Mesothelial cell of epicardium (in vitro differentiated cells): ENCODE measurements at places on chromosomes 4 and X. TPM values are rescaled to one million over a fixed set of nuclear protein-coding genes. Genes with fewer than 3 reads are reported as not detected.

Gene PAGE2
- total RNA-seq = not detected in 3 replicates

Gene TCEAL5
- not detected in 3 replicates for total RNA-seq

Gene CABS1
- total RNA-seq = 0.69 to 1.2 TPM (median 1.1 TPM) in 3 replicates

Gene PDGFRA
- 94.4 to 105 TPM (median 100 TPM) in 3 replicates for total RNA-seq

Gene ARHGAP24
- 15.0 to 16.7 TPM (median 15.2 TPM) in 3 replicates for total RNA-seq

Gene GBA3
- not detected in 3 replicates for total RNA-seq

Gene FAM47A
- not detected in 3 replicates for total RNA-seq

Gene ARMCX2
- 110 to 119 TPM (median 116 TPM) in 3 replicates for total RNA-seq

Gene IL2RG
- total RNA-seq = 0.25 TPM in 1 of 3 replicates, not detected in the others

Gene PDCL2
- total RNA-seq = not detected in 3 replicates

- H3K36me3 ChIP-seq = no peaks in the 10 kb centered on the region
- H3K4me3 ChIP-seq = no peak overlapping the region
- no peaks in the 10 kb centered on the region for H3K27me3 ChIP-seq
- no peak for DNase-seq
Observed at GRCh38 chrX:38192007-38192810, 28.5 kb downstream of the SRPX start.

GRCh38 chr4:147096667-147097604 lies 151.3 kb upstream of the TTC29 start:
- no peak overlapping the region for H3K4me3 ChIP-seq
- H3K27me3 ChIP-seq = no peaks in the 10 kb centered on the region

DNA sequence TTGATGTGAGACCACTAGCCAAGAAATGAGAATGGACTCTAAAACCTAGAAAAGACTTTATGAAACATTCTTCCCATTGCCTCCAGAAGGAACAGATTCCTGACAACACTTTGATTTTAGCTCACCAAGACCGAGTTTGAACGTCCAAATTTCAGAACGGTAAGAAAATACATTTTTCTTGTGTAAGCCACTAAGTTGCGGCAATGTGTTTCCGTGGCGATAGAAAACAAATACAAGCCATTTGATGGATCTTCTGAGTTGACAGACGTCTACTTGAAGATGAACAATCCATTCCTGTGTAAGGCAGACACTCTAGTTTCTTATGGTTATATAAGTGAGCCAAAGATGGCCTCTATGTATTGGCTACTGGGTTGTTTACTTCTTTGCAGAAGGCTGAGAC lies 52.5 kb downstream of the HS3ST1 start:
- H3K27me3 ChIP-seq = no peaks in the 10 kb centered on the region
- no peaks in the 10 kb centered on the region for H3K4me1 ChIP-seq
- no peak for DNase-seq
- no peak overlapping the region for H3K4me3 ChIP-seq

DNA sequence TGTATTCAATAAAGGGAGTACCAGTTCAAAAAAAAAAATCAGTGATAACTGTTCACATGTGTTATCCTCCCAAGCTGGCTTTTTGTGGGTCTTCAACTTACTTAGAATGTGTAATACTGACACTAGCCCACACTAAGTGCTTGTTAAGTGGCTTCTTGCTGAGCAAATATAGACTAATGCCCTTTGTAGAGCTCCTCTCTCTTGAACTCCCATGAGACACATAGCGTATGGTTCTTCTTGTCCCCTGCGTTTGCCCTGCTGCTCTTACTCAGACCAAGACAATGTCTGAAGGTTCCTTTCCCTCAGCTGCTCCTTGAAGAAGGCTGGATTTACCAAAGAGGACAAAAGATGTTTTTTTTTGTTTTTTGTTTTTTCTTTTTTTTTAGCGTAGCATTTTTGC lies 110.9 kb downstream of the FRAS1 start:
- DNase-seq = no peak
- no peak overlapping the region for H3K4me3 ChIP-seq
- no peak overlapping the region for H3K27ac ChIP-seq
- no peaks in the 10 kb centered on the region for H3K36me3 ChIP-seq
- no peaks in the 10 kb centered on the region for H3K27me3 ChIP-seq

DNA sequence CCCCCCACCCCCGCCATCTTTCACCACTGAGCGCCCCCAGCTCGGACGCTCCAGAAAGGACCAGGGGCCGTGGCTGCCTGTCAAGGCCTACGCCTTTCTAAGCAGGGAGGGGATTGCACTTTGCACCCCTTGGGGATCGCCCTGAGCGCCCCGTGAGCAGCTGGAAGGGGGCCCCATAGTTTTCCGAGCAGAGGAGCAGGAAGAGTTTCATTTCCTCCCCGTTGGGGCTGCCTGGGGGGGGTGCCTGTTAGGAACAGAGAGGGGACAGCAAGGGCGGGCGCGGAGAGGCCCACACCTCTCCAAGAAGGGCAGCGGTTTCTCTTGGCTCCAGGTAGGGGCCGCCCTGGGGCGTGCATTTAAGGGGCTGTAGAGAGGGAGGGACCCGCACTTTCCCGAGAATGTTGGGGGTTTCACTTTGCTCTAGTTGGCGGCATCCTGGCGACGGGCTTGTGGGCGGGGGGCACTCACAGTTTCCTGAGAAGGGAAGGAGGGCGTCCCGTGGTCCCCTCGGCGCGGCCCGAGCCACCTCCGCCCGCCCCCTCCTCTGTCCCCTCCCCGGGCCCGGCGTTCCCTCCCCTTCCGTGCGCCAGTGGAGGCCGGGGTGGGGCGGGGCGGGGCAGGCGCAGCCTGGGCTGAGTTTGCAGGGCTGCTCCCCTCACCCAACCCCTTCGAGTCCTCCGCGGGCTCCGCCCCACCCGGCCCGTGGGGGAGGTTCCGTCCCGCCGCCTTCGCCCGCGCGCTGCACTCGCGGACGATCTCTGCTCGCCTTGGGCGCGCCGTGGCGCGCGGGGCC lies 82.3 kb upstream of the CD99 start:
- DNase-seq = peak; percentile 87
- H3K4me1 ChIP-seq = peaks cover 47% of the 10 kb centered on the region
- peak overlapping the region; percentile 89 for H3K4me3 ChIP-seq
- H3K27me3 ChIP-seq = no peaks in the 10 kb centered on the region
- peak overlapping the region; percentile 92 for H3K27ac ChIP-seq

DNA sequence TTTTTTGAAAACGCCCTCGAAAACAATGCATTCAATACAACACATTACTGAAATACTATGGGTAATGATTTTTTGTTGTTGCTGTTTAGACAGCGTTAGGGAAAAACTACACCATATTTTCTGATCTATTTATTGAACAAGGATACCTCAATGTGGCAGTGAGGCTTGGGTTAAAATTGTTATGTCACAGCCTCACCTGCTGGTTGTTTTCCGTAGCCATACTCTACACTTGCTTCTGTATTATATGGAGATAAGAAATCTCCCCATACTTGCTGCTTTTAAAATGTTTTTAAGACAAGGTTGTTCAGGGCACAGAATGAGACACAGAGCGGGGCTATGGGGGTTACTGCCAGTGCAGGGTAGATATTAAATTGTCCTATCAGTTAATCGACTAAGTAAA lies 221.6 kb upstream of the FTHL17 start:
- H3K27ac ChIP-seq = no peak overlapping the region
- H3K4me1 ChIP-seq = peaks cover 5% of the 10 kb centered on the region

DNA sequence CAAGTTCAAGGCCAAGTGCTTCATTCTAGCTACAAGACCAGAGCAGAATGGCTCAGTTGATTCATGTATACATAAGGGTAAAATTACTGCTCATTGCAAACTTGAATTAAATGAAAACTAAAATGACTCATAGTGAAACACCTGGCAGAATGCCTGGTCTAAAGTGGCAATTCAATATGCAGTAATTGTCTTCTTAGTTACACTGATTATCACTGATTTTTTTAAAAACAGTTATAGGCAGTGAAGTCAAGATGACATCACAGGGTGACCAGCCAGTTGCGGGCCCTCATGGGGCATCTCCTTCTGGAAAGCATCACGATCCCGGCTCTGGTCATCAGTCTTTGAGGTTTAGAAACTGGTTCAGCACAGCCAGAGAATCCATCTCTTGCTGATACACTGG lies 154.2 kb downstream of the RAB28 start:
- no peaks in the 10 kb centered on the region for H3K27me3 ChIP-seq
- no peaks in the 10 kb centered on the region for H3K4me1 ChIP-seq
- H3K4me3 ChIP-seq = no peak overlapping the region
- H3K27ac ChIP-seq = no peak overlapping the region
- DNase-seq = no peak
- H3K36me3 ChIP-seq = no peaks in the 10 kb centered on the region

- no peak for DNase-seq
- H3K4me3 ChIP-seq = no peak overlapping the region
- H3K27ac ChIP-seq = no peak overlapping the region
- peaks cover 21% of the 10 kb centered on the region for H3K4me1 ChIP-seq
- no peaks in the 10 kb centered on the region for H3K27me3 ChIP-seq
- H3K36me3 ChIP-seq = peaks cover 4% of the 10 kb centered on the region
Observed at GRCh38 chr4:38311495-38312126, 351.4 kb downstream of the PTTG2 start.

- no peak overlapping the region for H3K4me3 ChIP-seq
- peaks cover 76% of the 10 kb centered on the region for H3K4me1 ChIP-seq
- H3K36me3 ChIP-seq = peaks cover 21% of the 10 kb centered on the region
- no peak for DNase-seq
- no peaks in the 10 kb centered on the region for H3K27me3 ChIP-seq
Observed at GRCh38 chr4:118762155-118762554, 73.8 kb downstream of the SEC24D start.

DNA sequence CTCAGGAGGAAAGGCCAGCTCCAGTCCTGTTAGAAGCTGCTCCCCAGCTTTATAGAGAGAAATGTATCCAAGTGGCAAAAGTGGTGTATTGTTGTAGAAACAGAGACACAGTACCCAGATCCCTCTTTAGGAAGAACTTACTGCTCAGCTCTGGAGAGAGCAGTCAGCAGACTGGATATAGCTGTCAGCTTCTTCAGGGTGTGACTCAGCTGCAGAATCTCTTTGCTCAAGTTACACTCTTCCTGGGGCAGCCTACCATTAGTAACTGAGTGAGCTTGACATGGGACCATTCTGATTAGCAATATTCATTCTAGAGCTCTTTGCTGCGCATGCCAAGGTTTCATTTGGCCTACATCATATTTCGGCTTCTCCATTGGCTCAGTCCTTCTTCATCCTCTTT lies 40.5 kb downstream of the ATP1B4 start:
- no peaks in the 10 kb centered on the region for H3K4me1 ChIP-seq
- H3K27ac ChIP-seq = no peak overlapping the region
- peaks cover 5% of the 10 kb centered on the region for H3K27me3 ChIP-seq
- no peak overlapping the region for H3K4me3 ChIP-seq
- DNase-seq = no peak

DNA sequence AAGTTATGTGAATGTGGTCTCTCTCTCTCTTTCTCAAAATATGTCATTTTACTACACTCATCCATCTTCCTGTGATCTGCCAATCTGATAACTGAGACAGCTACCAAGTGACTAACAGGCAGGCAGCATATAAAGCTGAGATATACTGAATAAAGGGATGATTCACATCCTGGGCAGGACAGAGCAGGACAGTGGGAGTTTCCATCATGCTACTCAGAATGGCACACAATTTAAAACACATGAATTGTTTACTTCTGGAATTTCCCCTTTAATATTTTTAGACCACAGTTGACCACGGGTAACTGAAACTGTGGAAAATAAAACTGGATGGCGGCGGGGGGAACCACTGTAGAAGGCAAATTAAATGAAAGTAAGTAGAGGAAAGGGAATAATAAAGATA lies 58.6 kb upstream of the DCTD start:
- peaks cover 4% of the 10 kb centered on the region for H3K4me1 ChIP-seq
- H3K27ac ChIP-seq = no peak overlapping the region
- no peak for DNase-seq
- no peak overlapping the region for H3K4me3 ChIP-seq
- H3K36me3 ChIP-seq = no peaks in the 10 kb centered on the region
- H3K27me3 ChIP-seq = peaks cover 5% of the 10 kb centered on the region

DNA sequence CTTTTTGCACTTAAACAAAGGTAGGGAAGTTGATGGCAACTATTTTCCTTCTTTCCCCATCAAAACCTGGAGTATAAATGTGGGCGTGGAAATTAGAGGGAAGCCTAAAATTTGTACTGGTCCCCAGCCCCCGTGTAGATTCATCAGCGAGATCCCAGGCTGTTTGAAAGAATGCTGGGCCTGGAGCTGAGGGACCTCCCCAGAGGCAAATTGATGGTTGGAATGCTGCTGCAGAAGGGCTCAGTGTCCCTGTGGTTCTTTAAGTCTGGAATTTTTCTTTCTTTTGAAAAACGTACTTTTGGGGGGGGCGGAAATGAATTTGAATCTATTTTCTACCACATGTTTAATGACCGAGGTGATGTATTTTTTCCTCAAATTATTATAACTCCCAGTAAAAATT lies 197.2 kb downstream of the CBR4 start:
- no peaks in the 10 kb centered on the region for H3K27me3 ChIP-seq
- DNase-seq = no peak
- H3K4me3 ChIP-seq = no peak overlapping the region
- peaks cover 5% of the 10 kb centered on the region for H3K36me3 ChIP-seq
- peak overlapping the region; percentile 72 for H3K27ac ChIP-seq

- H3K36me3 ChIP-seq = peaks cover 1% of the 10 kb centered on the region
- no peak for DNase-seq
- no peaks in the 10 kb centered on the region for H3K27me3 ChIP-seq
Observed at GRCh38 chr4:181078196-181078595, 1165.0 kb upstream of the TENM3 start.

DNA sequence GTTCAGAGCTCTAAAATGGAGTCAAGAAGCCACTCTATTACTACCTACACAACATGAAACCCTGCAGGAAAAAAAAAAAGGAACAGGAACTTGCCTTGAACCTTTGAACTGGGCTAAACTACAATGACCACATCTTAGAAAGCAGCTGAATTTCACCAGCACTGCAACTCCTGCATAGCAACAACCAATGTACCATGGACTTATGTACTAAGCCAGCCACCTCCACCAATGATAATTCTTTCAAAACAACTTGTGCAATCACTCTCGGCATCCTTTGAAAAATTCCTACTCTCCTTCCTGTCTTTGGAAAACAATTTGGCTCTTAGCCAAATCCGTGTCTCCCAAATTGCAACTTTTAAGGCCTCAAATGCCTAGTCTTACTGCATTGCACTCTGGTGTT lies 26.8 kb upstream of the FMR1 start:
- no peak for DNase-seq
- no peaks in the 10 kb centered on the region for H3K27me3 ChIP-seq
- peaks cover 6% of the 10 kb centered on the region for H3K36me3 ChIP-seq

DNA sequence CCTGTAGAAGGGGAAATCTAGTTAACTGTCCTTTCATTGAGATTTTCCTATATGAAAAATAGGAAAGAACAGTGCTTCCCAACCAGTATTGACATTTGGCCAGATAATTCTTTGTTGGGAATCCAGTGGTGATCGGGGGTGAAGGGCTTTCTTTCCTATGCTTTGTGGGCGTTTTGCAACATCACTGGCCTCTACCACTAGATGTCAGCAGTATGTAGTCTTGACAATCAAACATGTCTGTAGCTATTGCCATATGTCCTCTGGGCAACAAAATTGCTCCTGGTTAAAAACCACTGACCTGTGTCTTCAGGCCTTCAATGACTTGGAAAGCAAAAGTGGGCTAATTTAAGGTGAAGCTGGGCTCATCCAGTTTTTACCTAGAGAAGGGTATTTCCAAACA lies 658.5 kb downstream of the DACH2 start:
- DNase-seq = no peak
- no peak overlapping the region for H3K4me3 ChIP-seq

- peak overlapping the region; percentile 79 for H3K27ac ChIP-seq
- peaks cover 14% of the 10 kb centered on the region for H3K4me1 ChIP-seq
- H3K36me3 ChIP-seq = peaks cover 32% of the 10 kb centered on the region
Observed at GRCh38 chr4:5631352-5632065, 76.8 kb downstream of the EVC2 start.
